ENCODE measurements at places on chromosomes 12 and 14.

DNA sequence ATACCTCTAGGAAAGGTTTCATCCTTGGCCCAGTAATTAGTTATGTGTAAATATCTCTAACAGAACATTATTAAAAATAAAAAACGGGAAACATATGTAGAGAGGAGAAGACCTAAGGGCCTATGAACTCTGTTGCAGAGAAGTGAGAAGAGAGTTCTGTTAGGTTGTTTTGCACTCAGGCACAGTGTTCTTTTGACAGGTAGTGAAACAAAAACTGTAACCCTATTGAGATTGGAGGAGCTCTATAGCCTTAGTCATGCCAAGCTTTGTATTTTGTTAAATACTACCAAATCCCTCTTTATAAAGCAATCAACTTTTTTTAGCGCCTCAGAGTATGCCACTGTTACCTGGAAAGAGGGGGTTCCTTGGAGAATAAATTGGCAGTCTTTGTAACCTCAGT, 77.6 kb downstream of the CNTN1 start:
- DNase-seq = no peak

DNA sequence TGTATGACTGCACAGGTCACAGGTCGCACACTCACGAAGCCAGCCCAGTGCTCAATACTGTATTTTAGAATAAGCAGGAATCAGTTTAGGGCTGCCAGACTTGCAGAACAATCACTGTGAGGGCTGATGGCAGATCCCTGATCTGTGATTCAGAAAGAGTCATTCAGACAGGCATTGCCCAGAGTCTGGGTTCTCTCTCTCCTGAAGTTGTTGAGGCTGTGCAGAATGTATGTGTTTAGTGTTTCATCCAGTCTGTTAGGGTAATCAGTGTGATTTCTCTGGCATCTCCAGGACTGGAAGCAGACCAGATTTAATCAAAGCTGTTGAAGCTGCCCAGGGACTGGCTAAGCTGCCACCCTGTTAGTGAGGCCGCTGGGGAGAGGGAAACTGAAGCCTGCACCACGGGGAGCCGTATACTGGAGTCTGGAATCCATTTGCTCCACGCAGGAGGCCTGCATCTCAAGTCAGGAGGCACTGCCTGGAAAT, 69.3 kb downstream of the ETV6 start:
- no peak for DNase-seq

GRCh38 chr14:59600211-59600945, 23.8 kb upstream of the CCDC175 start:
- no peak for DNase-seq

DNA sequence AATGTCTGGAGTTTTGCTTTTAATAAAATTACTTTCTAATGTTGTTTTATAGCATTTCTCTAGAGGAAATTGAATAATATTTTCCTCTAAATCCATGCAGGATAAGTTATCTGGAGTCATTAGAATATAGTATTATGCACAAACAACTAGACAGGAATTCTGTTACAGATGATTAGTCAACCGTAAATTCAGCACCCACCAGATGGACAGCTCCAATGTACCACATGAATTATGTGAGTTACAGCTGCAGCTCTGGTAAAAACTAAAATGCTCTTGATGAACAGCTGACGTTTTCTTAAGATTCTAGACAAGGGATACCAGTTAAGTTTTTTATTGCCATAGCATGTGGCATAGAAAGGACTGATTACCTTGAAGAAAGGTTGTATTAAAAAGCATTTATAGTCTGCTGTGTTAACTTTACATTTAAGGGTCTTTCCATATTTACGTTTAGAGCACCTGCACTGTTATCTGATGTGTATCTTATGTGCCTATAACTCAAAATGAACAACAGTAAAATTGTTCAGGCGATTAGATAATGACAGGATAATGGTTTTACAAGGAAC, 321.4 kb upstream of the LRFN5 start:
- DNase-seq = peak; percentile 46

- no peak for DNase-seq
Measured at GRCh38 chr12:72618764-72619163, 346.6 kb downstream of the TRHDE start.

DNA sequence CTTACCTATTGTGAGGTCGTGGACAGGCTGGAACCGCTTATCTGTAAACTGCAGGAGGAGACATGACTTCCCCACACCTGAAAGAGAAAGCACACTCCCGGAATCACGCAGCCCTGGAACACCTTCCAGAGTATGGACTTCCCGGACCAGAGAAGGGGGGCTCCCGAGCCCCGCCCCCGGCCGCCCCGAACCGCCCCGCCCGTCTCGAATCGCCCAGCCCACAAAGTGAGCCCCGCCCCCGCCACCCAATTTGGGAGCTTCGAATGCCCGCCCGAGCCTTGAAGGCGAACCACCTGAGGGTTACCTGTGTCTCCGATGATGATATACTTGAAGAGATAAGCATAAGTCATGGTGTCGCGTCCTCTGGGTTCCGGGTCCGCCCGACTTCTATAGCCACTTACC, 235 bp downstream of the RAB2B start:
- DNase-seq = no peak

- DNase-seq = peak; percentile 28
Measured at GRCh38 chr14:26286081-26286912, 311.5 kb downstream of the NOVA1 start.

DNA sequence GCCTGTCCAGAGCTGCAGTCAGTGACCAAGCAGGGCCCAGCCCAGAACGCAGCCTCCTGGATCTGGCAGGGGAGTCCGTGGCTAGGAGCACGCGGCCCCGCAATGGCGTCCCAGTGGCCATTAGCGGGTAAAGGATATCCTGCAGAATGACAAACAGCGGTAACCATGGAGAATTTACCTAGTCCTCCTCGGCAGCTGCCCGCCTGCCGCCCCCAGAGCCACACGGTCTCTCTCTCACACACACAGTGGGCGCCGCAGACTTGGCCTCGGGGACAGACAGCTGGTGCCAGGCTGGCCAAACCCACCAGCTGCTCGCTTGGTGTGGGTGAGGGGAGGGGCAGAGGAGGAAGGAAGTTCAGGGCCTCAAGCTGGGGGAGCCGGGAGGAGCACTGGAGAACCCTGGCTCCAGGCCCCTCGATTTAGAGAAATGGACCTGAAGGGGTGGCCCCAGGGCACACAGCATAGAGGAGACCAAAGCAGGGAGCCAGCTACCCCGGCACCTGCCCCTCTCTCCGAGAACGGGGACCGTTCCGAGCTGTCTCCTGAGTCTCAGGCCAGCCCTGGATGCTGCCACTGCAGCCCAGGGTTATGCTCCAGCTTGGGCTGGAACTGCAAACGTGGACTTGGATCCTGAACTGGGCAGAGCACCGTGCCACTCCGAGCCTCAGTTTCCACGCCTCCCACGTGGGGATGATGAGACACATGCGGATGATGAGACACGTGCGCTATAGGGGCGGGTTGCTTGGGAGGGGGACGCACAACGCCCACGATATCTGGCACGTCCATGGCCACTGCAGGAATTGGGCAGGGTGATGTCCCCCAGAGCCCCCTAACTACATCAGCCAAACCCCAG, 3.4 kb downstream of the CDK2AP1 start:
- peak; percentile 86 for DNase-seq

- DNase-seq = no peak
Measured at GRCh38 chr12:82097438-82097837, 260.7 kb downstream of the CCDC59 start.

DNA sequence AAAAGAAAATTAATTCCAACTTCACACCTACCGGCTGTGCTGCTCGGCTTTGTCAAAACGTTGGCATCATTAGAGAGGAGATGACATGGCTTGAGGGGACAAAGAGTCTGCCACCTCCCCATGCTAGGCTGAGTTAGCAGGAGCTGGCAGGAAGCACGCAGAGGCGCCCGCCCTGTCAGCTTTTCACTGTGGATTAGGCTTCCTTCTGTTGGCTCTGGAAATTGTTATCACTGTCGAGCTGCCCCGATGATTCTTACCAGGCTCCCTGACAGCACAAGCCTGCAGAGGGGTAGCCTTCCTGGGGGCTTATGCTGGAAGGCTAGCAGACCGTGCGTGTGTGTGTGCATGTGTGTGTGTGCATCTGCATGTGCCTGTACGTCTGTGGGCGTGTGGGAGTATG, 490.9 kb upstream of the TBX3 start:
- DNase-seq = no peak

- DNase-seq = no peak
Measured at GRCh38 chr12:92107094-92107493, 38.6 kb downstream of the BTG1 start.

DNA sequence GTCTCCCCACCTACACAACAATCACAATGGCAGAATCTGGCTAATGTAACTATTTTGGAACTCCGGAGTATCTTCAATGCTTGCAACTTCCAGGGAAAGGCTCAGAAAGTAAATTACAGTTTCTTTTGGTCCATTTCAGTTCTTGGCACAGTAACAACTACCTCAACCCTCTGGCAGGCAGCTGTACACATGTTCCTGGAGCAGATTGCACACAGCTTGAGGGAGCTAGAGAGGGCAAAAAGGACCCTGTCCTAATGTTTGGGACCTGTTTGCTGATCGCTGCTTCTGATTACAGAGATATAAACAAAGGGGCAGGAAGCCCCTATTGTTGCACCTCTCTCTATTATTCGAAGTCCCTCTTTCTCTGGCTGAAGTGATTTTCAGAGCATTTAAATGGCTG, 35.2 kb upstream of the SLC38A1 start:
- DNase-seq = no peak

GRCh38 chr14:55739967-55740648, 160.1 kb downstream of the KTN1 start:
- DNase-seq = no peak

GRCh38 chr14:96790706-96791105, 6.5 kb upstream of the VRK1 start:
- DNase-seq = no peak

- DNase-seq = no peak
Measured at GRCh38 chr12:103392722-103393121, 103.0 kb downstream of the C12orf42 start.

DNA sequence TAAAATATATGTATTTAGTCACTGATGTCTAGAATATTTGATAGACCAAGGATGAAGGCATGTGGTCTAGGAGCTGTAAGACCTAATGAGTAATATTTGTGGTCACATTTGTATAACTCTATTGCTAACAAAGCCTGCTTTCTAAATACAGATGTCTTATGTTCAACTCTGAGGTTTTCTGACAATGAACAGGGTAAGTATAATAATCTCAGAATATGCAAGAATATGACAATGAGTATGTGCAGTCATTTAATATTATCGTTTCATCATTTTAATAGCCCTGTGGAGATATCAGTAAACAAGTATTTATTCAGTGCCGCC, 389.6 kb downstream of the LRIG3 start:
- no peak for DNase-seq

GRCh38 chr12:55965941-55966407, at the start of gene PMEL:
Gene PMEL, minus strand, starts transcription at chr12:55966042. Its CDS starts 31 bp downstream, at chr12:55966011.
- DNase-seq = peak; percentile 47

GRCh38 chr12:67045650-67046049, 223.5 kb upstream of the CAND1 start:
- no peak for DNase-seq

- no peak for DNase-seq
Measured at GRCh38 chr12:57615637-57616036, 4.4 kb downstream of the ARHGEF25 start.

- no peak for DNase-seq
Measured at GRCh38 chr14:70394674-70395306, 22.1 kb downstream of the SYNJ2BP start.

DNA sequence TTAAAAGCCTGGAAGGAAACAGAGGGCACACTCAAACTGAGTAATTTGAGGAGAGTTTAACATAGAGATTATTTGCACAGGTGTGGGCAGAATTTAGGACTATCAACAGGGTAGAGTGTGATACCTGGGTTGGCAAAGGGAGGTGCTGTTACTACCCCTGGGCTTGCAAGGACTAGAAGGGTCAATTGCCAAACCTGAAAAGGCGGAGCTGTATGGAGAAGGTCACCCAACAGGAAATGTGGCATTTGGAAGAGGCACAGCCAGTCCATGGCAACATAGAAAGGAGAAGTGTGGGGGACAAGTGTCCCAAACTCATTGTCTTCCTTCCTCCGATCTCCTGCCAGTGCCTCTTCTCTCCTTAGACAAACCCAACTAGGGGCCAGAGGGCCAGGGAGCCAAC, 21.6 kb upstream of the MED13L start:
- DNase-seq = no peak

GRCh38 chr12:89353188-89353822, 1.0 kb upstream of the DUSP6 start:
- peak; percentile 83 for DNase-seq

GRCh38 chr12:111578971-111579340, 20.2 kb downstream of the ATXN2 start:
- DNase-seq = no peak

DNA sequence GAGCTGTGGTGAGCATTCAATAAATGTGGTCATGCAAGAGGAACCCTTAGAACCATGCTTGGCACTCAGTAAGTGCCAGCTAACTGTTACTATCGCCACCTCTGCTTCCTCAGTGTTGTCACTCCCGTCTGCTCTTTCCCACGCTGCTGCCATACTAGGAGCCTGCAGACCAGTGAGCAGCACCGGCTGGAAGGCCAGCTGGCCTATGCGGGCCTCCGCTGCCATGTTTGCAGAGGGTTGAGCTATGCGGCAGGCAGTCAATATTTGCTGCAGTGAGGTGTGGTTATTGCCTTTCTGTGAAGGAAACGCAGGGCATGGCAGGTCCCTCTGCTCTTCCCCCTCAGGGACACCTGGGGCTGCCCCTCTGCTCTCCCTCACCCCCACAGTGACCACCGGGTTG, 13.0 kb downstream of the KMT5A start:
- no peak for DNase-seq

DNA sequence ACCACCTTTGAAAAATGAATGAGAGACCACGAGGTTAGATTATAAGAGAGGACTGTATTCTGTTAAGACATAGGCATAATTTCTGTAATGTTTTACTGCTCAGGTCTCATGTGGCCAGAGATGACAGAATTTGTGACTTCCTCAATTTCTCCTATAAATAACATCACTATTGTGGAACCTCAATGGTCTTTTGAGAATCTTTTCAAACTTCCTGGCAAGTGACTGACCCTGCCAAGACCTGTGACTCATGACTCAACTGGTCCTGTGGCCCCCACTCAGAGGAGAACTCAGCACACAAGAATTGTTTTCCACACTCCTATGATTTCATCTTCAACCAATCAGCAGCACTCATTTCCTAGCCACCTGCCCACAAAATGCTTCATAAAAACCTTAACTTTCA, 508.2 kb upstream of the ATP2B1 start:
- DNase-seq = no peak

- no peak for DNase-seq
Measured at GRCh38 chr12:56236091-56236490, 6.2 kb downstream of the SLC39A5 start.

- peak; percentile 65 for DNase-seq
Measured at GRCh38 chr14:90815822-90816662, at the start of gene TTC7B. Gene TTC7B, minus strand, starts transcription at chr14:90816430. Its CDS starts 135 bp downstream, at chr14:90816295.
